Thymus (tissue), 14 donors: ENCODE measurements at places on chromosomes 1 and 21.

- no peak for DNase-seq
Observed at GRCh38 chr1:76128096-76128495, 53.5 kb downstream of the ST6GALNAC3 start.

DNA sequence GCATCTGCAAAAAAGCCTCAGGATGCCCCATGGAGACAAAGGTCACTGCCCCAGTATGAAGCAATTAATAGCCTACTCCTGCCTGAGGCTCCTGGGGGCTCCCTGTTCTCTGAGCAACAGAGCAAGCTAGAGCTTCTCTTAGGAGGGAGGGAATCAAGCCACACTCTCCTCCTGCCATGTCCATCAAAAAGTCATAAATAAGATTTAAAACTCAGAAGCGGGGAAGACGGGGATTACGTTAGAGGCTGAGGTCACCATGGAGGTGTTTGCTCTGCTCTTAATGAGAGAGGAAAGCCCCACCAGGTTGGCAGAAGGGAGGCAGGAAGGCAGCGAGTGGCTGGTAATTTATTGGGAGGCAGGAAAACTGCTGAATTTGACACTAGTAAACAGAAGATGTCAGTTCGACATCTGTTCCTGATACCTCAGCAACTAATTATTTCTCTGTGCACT lies 98.4 kb upstream of the TNR start:
- no peak for DNase-seq

GRCh38 chr1:76659171-76659940 lies 207.9 kb upstream of the ST6GALNAC5 start:
- no peak for DNase-seq

GRCh38 chr1:225378880-225379279 lies 49.0 kb downstream of the LBR start:
- DNase-seq = no peak

GRCh38 chr1:110601332-110601731 lies 4.8 kb downstream of the KCNA2 start:
- DNase-seq = no peak

GRCh38 chr1:1763657-1764621 lies 14.3 kb downstream of the NADK start:
- no peak for DNase-seq

DNA sequence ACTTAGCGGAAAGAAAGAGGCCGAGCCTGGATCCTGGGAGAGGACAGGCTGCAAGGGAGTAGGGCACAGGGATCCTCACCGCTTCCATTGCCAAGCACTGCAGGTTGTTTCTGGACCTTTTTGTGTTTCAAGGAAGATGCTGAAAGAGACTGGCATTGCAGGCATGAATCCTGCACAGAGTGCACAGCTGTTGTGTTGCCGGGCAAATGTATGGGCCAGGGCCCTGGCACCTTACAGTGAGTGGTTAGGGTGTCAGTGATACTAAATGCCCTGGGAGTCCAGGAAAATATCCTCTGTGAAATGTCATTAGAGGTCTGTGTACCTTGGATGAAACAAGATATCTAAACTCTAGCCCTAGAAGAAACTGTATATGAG lies 145.5 kb upstream of the FGGY start:
- no peak for DNase-seq

- DNase-seq = no peak
Observed at GRCh38 chr21:42340187-42341050, 10.4 kb downstream of the TFF2 start.

GRCh38 chr1:171929121-171929520 lies 87.8 kb downstream of the DNM3 start:
- DNase-seq = no peak

- no peak for DNase-seq
Observed at GRCh38 chr1:41941381-41941780, 22.7 kb upstream of the HIVEP3 start.
